Cardiac septum (tissue), 1 donor: ENCODE measurements at places on chromosomes 6 and 20. TPM values are rescaled to one million over a fixed set of nuclear protein-coding genes. Genes with fewer than 3 reads are reported as not detected.

DNA sequence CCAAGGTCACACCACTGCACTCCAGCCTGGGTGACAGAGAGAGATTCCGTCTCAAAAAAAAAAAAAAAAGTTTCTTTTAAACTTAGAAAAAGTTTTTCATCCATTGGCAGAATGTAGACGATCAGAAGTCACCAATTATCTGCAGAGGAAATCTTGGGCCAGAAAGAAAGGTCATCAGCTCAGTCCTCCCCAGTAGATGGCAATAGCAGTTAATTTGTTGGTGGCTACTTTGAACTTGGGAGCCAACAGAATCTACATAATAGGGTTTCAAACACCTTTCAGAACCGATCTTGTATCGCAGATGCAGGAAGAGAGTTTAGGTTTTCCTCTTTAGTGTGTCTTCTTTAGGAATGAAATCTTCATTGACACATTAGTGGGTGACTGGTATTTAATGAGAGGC is 41.7 kb downstream of the LBP start:
- no peak for DNase-seq

DNA sequence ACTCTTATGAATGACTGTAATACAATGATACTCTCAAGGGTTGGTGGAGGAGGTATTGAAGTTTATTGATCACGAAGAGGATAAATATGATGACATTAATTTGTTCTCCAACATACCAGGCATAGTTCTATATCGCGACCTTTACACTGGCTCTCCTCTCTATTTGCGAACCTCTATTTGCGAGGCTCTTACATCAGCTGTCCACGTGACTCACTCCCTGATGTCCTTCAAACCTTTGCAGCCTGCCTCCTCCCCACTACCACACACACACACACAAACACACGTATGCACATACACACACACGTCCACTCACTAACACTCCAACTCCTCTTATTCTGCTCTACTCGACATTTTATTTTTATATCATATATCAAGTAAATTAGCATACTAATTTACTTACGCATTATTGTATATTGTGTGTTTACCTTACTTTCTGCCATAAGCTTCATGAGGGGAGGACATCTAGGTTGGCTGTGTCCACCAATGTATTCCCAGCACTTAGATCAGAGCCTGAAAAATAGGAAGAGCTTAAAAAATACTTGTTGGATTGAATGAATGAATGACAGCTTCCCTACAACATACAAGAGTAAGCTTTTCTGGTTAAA is 53.3 kb upstream of the TNFRSF21 start:
- no peak for DNase-seq

- no peak for DNase-seq
These were observed 9.8 kb downstream of the KIF3B start for GRCh38 chr20:32287231-32287638.

GRCh38 chr20:40606660-40607059 is 82.4 kb downstream of the MAFB start:
- DNase-seq, result no peak

- no peak for DNase-seq
These were observed 4.3 kb downstream of the REV3L start for GRCh38 chr6:111478749-111479148.

GRCh38 chr20:62955519-62956386 is 3.2 kb downstream of the SLC17A9 start:
- DNase-seq, result no peak

GRCh38 chr6:75422024-75422639 is 71.5 kb downstream of the FILIP1 start:
- no peak for DNase-seq

DNA sequence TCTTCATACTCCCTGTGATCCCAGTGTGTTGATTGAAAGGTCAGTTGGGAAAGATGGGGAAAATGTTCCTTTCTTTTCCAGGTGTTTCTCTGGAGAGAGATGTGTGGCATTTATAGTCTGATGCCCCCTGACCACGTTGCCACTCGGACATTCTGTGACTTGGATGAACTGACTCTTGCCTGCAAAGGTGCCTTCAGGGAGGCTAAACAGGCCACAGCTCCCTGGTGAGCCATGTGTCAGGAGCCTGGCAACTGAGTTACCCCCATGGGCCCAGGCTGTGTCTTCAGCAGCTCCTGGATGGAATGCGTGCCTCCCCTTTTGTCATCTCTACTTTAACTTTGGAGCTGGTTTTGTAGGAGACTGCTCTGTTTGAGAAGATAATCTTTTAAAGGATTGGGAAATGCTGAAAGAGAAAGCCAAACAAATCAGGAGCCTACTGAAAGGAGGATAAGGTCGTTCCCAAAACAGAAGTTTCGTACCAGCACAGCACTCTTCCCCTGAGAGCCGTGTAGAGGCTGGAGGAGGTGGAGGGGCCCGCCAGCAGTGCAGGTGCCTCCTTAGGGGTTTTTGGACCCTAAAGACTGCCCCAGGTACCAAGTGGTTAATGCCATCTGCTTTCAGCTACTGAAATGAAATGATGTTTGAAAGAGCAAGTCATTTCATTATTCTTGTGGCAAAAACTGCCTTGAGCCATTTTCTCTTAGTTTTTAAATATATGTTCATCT is 322.8 kb downstream of the ZFAND3 start:
- no peak for DNase-seq

- no peak for DNase-seq
These were observed 164.2 kb downstream of the PRL start for GRCh38 chr6:22132656-22133055.

- no peak for DNase-seq
These were observed 45.6 kb downstream of the CDH26 start for GRCh38 chr20:60003776-60004175.

DNA sequence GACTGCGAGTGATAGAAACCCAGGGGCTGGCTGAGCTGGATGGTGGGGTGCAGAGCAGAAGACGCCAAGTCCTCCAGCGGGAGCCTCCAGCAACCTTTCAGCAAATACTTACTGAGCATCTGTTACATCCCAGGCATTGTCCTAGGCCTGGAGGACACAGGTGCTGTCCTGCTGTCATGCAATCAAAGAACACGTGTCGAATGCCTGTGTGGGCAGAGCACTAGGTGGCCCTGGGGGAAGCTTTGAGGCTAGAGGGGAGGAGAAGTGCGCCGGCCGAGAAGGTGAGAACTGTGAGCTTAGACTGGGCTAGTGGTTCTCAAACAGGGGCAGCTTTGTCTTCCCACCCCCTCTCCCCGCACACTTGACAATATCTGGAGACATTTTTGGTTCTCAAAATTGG is 233.6 kb downstream of the BMP7 start:
- no peak for DNase-seq

DNA sequence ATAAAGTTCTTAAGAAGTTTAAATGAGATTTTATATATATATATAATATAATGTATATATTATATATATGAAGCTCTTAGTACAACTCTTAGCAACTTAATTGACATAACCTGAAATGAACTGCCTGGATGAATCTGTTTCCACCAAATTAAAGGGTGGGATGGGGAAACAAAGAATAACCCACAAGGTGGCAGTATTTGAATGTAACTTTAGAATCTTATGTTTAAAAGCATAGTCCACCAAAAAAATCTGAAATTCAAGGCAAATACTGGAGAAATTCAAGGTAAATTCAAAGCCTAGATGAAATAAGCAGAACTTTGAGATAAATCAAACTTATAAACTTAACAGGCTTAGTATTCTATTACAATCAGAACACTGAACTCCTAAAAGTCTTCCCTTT is 4.4 kb upstream of the IBTK start:
- DNase-seq, result no peak

DNA sequence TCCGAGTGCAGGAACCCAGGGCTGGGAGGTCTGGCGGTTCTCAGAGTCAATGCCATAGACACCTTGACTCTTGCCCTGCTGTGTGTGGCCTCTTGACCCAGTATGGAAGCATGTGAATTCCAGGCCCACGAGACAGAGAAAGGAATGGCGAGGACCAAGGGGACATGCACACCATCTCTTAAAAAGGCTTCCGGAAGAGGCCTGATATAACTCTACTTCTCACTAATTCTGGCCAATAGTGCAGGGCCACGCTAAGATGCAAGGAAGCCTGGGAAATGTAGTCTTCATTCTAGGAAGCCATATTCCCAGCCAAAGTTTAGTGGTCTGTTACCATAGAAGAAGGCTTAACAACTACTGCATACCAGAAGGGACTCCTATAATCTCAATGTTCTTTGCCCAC is 177.0 kb upstream of the KCNG1 start:
- DNase-seq, result no peak

GRCh38 chr6:169942173-169942572 is 190.8 kb downstream of the ERMARD start:
- DNase-seq, result no peak

DNA sequence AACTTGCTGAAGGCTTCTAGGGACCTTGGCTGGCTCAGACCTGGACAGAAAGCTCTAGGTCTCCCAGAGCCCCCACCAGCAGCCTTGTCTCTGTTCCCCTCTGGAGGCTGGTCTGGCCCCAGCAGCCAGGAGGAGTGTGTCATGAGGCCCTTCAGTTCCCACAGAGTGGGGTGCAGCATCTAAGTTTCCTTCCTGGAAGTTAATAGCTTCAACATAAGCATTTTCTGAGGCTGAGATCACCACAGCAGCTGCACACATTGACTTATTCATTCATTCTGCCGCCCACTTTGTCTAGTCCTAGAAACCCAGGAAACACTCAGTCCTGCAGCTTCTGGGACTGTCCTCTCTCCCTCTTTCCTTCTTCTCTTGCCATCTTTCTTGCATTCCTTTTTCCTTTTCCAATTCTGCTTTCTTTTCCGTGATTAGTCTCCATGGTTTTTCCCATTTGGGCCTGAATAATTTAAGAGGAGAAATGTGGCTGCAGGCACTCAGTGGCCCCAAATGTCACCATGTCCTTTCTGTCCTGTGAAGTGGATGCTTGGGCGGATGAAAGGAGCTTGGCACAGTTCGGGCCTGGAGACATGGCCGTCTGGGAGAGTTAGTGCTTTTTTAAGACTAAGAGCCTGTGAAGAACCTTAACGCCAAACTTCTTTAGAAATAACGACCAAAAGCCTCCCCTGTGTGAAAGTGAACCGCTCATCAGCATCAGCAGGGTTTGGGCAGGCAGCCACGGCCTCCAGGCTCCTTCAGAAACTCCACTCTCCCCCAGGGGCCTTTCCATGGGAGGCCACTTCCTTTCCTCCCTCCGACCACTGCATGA is 31.0 kb upstream of the PCMTD2 start:
- no peak for DNase-seq

DNA sequence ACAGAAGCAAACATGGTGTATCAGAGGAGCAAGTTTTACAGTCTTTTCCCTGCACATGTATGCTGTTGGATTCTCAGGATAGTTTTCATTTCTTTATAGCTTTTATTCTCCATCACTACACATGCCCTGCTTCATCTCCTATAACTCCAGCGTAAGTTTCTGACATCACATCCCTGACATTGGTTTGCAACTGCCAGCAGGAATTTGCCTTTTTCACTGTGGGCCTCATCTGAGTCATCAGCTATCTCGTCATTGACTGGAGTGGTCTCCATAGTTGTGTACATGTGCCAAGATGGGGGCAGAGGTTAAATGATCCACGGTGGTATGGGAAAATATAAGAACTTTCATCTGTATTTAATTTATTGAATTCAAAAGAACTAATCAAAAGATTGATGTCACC is 96.7 kb downstream of the SLX4IP start:
- no peak for DNase-seq

DNA sequence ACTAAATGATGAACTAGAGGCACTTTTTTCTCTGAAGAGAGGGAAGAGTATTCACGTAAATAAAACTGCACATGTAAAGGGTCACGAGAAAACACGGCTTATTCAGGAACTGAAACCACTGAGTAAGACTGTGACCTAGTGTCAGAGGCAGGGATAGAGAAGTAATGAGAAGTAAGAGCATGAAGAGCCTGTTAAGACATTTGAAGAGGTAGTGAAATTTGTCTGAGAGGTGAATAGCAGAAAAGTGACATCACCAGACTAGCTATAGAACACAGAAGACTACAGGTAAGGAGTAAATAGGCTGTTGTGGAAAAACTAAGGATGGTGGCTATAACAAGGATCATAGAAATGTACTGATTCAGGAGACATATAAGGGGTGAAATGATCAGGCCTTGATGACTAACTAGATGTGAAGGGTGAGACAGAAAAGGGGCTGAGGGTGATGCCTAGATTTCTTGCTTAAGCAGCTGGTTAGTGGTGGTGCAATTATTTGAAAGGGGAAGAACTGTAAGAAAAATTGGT is 76.8 kb downstream of the REV3L start:
- no peak for DNase-seq

GRCh38 chr6:116411284-116411623 is 40.5 kb downstream of the DSE start:
- no peak for DNase-seq

DNA sequence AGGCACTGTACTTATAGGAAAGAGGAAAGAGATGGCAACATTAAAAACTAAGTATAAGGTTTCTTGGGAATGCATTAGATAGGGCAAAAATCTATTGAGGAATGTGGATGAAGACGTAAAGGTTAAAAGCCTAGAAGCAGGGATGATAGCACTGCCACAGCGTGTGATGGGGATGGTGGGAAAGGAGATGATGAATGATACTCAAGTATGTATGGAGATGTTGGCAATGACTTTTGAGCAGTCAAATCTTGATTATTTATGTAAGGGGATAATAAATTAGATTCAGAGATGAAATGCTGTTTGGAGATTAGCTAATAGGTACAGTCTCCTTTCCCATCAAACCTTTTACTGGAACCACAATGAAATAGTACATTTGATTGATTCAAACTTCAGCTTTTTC is 432.8 kb downstream of the GRIK2 start:
- no peak for DNase-seq

- no peak for DNase-seq
These were observed 108.2 kb downstream of the UST start for GRCh38 chr6:148854992-148855391.

DNA sequence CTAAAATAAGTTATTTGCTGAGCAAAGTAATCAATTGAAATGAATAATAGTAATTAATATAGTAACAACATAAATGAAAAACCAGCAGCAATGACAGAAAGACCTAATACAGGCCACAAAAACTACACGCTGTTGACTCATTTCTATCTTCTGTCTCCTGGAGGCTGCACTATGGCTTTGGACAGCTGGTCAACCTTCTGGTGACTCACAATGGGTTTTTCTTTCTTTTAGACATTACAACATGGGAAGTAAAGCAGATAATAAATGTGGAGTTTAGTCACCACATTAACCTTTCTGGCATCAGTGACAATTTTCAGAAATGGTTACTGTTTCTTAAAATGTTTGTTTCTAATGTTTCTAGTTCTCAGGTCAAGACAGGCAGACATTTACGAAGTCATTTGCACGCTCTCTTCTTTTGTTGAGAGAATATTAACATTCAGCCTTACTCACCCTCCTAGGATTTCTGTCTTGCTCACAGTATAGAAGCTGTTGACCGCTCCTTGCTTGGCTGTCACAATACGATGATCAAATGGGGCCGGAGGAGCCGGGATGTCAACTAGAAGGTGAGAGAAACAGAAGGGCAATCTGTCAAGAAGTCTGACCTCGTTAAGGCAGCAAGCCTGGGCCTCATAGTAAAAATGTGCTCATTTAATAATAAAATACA is 62.2 kb downstream of the MYLK4 start:
- no peak for DNase-seq

The SOX4 gene
- total RNA-seq, result 9.8 TPM

The SLC35F1 gene
- total RNA-seq, result 7.7 TPM

The SLC26A8 gene
- total RNA-seq, result 0.13 TPM

The TFAP2A gene
- total RNA-seq, result 0.54 TPM

The TOX2 gene
- 1.4 TPM for total RNA-seq

The FABP7 gene
- not detected for total RNA-seq
